ENCODE measurements at places on chromosomes 13 and 19. TPM values are rescaled to one million over a fixed set of nuclear protein-coding genes. Genes with fewer than 3 reads are reported as not detected.
A peak's percentile ranks its signal among the peaks of the same experiment; 100 is the strongest.

DNA sequence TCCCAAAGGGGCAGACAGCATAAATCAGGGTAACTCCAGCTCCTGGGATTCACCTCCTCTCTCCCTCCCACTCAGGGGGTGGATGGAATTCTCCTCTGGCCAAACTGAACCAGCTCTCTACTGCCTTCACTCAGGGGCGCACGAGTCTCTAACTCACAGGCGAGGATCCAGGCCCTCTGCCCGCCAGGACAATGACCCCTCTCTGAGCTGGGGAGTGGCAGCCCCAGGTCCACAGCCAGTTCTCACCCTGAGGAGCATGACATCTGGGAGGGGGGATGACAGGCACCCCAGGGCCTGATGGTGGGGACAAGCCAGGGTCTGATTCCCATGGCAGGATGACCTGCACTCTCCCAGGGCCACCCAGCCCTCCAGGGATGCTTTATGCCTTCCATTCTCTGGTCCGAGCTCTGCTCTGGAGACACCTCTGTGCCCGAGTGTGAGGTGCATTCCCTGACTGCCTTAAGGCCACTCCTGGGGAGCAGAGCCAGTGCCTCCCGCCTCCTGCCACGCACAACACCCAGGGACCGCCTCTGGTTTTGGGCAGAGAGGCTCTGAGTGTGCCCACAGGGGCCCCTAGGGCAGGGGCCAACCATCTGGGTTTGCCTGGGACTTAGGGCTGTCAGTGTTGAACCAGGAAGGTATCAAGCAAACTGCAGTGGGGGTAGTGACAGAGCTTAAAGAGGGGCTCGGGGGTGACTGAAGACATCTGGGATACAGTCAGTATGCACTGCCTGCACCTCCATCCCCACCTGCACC is 66.2 kb downstream of the GNG7 start:
- DNase-seq: no peak

The LILRA1 gene
- total RNA-seq: not detected

DNA sequence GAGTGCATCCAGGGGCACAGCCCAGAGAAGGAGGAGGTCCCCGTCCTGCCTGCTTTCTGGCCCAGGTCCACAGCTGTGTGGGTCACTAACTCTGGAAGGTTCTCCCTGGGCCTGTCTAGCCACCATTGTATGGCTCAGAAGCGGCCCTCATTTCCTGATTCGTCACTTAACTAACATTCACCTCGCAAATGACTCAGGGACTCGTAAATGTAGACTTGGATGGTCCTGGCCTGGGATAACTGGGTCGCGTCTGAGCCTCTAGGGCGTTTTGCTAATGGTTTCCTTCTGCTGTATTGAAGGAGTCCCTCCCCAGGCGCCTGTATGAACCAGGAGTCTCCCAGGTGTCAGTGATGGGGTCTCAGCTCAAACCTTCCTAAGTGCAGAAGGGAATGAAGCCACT is 162.8 kb downstream of the ZNF536 start:
- peak; percentile 32 for DNase-seq

- no peak for DNase-seq
Measured at GRCh38 chr19:43983544-43983911, 460 bp upstream of the ZNF155 start.

GRCh38 chr19:18589380-18590272 is 1.0 kb downstream of the REX1BD start:
- peak; percentile 61 for DNase-seq

DNA sequence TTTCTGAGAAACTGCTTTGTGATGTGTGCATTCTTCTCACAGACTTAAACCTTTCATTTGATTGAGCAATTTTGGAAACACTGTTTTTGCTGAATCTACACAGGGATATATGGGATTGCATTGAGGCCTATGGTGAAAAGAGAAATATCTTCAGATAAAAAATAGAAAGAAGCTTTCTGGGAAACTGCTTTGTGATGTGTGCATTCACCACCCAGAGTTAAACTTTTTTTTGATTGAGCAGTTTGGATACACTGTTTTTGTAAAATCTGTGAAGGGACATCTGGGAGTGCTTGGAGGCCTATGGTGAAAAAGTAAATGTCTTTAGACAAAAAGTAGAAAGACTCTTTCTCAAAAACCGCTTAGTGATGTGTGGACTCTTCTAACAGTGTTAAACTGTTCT is 1683.8 kb downstream of the UQCRFS1 start:
- DNase-seq: no peak

DNA sequence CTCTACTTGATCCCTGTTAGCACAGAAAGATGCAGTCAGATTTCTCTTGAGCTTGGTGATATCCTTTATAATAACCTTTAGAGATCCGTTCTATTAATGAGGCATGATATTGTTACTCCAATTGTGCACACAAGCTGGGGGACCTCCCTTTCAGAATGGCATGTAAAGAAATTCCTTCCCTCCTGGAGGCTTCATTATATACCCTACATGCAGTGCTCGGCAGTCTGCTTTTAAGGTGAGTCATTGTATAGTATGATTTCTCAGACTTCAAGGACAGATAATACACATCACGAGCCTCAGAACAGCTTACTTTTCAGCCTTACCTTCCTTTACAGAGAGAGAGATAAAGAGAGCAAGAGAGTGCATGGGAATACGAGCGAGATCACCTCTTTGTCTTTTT is 261.3 kb downstream of the ATP8A2 start:
- no peak for DNase-seq

DNA sequence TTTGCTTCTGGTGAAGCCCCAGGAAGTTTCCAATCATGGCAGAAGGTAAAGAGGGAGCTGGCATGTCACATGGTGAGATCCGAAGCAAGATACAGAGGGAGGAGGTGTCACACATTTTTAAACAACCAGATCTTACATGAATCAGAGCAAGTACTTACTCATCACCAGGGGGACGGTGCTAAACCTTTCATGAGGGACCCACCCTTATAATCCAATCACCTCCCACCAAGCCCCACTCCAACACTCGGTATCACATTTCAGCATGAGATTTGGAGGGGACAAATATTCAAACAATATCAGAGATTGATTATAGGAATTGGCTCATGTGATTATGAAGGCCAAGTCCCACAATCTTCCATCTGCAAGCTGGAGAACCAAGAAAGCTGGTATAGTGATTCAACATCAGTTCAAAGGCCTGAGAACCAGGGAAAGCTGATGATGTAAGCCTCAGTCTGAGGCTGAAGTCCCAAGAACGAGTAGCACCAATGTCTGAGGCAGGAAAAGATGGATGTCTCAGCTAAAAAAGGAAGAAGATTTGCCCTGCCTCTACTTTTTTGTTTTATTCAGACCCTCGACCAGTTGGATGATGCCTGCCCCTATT is 58.6 kb upstream of the WDFY2 start:
- DNase-seq: peak; percentile 71

The FCHO1 gene
- total RNA-seq: 0.53 TPM

GRCh38 chr13:30126903-30127428 is 180.4 kb downstream of the KATNAL1 start:
- DNase-seq: no peak

The CHST8 gene
- total RNA-seq: not detected

The ZNF552 gene
- 6.7 TPM for total RNA-seq

GRCh38 chr13:89352384-89352783 is 1681.2 kb downstream of the SLITRK5 start:
- DNase-seq: no peak

DNA sequence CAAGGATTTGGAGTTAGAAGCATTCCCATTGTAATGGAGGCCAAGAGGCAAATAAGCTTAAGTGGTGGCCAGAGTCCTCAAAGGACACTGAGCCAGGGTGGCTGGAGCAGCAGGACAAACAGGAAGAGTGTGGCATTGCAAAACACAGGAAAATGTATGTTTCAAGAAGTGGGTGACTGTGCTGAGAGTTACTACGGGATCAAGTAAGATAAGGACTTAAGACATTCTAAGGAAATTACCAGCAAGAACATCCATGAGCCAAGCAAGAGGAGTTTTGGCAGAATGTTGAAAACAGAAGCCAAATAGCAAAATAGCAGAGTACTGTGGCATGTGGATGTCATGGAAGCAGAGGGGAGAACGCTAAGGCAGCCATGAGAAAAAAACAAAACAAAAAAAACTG is 104.2 kb downstream of the RAP2A start:
- DNase-seq: no peak

- no peak for DNase-seq
Measured at GRCh38 chr19:30955112-30956104, 393.8 kb downstream of the TSHZ3 start.

- DNase-seq: no peak
Measured at GRCh38 chr19:47406711-47407416, 12.5 kb downstream of the MEIS3 start.

DNA sequence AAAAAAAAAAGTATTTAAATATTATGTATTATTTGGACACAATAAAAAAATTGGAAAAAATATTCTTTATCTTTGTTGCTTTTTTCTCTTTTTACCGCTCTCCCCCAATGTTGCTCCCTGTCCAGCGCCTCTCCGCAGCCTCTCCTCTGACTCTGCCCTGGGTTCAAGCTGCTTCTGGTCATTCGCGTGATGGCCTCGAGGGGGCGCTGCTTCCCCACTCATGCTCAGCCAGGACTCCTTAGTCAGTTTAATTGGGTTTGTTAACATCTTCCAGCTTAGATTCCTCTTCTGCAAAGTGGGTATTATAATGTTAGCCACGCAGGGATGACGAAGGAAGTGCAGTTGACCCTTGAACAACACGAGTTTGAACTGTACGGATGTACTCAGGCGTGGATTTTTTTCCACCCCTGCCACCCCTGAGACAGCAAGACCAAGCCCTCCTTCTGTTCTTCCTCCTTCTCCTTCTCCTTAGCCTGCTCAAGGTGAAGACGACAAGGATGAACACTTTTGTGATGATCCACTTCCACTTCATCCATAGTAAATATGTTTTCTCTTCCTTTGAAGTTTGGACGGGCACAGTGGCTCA is 4.9 kb upstream of the NWD1 start:
- peak; percentile 39 for DNase-seq

- DNase-seq: no peak
Measured at GRCh38 chr13:100560498-100561157, 28.0 kb downstream of the GGACT start.

DNA sequence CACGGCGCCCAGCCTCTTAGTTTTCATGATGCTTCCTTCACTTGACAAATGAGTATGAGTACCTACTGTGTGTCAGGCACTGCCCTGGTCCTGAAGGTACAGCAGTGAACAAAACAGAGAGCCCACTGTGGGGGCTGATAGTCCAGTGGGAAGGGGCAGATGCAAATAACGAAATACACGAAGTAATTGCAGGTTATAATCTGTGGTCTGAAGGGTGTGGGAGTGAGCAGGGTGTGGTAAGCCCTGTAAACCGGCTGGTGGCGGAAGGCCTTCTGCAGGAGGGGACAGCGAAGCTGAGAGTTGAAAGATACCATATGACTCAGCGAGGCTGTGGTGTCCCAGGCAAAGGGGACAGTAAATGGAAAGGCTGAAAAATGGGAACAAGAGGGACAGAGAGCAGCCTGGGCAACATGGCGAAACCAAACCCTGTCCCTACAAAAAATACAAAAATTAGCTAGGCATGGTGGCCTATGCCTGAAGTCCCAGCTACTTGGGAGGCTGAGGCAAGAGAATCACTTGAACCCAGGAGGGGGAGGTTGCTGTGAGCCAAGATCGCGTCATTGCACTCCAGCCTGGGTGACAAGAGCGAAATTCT is 60.5 kb downstream of the MAP4K1 start:
- no peak for DNase-seq

DNA sequence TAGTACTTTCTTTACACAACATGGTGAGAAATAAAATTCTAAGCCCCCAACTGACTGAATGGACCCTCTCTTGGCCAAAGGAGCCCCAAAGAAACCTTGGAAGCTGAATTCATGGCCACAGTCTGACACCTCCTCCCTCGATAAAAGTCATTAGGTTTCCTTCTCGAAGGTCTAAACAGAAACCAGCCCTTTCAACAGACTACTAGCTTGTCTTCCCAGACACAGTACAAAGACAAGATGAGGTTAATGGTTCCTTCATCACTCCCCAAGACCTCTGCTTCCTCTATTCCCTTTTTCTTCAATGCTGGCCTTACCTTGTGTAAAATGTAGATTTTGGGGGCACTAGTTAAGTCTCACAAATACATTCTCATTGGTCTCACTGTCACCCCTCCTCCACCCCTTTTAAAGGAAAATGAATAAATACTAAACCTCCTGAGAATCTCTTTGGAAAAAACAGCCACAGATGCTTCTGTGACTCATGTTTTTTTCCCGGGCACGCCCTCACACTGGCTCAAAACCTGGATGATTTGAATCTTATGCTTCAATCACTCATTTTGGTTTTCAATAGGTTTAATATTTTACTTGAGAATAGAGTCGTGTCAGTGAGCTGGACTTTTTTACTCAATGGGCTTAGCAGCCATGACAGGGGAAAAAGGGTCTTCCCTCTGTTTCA is 65.8 kb upstream of the MED4 start:
- peak; percentile 75 for DNase-seq

GRCh38 chr19:15790096-15790495 is 2.6 kb downstream of the OR10H5 start:
- no peak for DNase-seq

The NCAN gene
- total RNA-seq: 0.03 TPM

GRCh38 chr19:35986664-35987570 is 8.1 kb upstream of the SDHAF1 start:
- no peak for DNase-seq

DNA sequence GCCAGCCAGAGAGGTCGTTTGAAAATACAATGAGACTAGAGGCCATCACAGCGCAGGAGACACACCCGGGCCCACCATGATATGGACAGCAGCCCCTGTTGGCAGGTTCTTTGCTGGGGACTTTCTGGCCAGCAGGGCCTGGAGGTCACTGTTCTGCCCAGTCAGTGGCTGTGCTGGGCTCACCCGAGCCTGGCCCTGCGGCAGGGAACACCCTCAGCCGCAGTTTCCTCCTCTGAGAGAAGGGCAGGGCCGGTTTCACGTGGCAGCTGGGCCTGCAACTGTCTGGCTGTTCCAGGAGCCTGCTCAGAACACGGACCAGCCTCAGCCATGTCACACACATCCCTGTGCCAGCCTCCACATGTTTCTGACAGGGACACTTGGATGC is 39.4 kb downstream of the ADPRHL1 start:
- DNase-seq: no peak
